ENCODE measurements at places on chromosomes 11 and 22.

GRCh38 chr11:12705874-12706273 lies 31.7 kb downstream of the TEAD1 start:
- no peak for DNase-seq

DNA sequence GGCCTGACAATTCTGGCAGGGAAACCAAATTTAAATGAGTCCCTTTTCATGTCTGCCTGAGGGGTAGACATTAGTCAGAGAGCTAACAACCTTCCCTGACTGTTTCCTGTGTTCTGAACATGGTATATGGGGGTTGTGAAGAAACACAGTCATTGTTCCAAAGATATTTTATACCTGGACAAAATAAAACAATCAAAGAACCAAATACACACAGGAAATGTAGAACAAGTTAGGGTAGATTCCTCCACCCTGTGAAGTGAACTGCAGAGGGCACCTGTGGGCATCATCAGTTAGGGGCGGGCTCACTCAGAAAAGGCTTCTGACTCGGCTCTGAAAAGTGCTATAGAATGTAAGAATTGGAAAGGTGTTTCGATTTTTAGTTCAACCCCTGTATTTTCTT lies 231.9 kb upstream of the CADM1 start:
- DNase-seq, result no peak

GRCh38 chr11:40241524-40242051 lies 1217.9 kb downstream of the LRRC4C start:
- no peak for DNase-seq

GRCh38 chr11:62545437-62546243 lies 966 bp downstream of the AHNAK start:
- DNase-seq, result peak; percentile 40

DNA sequence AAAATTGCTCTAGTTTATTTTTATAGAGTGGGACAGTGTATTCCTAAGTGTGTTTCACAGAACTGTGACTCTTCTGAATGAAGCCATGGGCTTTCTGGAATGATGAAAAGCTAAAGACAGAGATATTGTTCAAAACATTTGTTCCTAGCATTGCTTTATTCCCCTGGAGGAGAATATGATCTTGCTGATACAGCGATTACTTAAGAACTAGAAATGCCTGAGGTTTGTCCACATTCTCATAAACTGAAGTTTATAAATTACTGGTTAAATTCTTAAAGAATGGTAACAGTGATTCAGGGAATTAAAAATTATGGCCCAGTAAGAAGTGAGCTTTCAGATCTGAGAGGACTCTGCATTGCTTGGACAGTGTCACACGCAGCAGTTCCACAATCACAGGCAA lies 690.3 kb downstream of the FAM181B start:
- no peak for DNase-seq

DNA sequence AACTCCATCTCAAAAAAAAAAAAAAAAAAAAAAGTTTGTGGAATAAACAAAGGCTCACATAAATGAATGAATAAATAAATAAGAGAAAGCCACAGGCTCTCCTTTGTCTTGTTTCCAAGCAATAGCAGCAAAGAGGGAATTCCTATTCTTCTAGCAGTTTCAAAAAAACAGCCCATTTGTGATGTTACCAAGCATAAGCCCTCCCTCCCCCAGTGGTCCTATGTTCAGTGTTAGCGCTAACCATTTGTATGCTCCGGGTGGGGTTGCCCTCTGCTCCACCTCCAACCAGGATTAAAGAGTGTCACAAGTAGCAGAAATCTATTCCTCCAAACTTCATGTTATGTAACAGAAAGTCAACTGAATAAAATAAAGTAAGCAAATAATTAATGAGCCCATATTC lies 1215.0 kb upstream of the TENM4 start:
- no peak for DNase-seq

- no peak for DNase-seq
These were observed 3.2 kb upstream of the NEAT1 start for GRCh38 chr11:65419460-65419771.

DNA sequence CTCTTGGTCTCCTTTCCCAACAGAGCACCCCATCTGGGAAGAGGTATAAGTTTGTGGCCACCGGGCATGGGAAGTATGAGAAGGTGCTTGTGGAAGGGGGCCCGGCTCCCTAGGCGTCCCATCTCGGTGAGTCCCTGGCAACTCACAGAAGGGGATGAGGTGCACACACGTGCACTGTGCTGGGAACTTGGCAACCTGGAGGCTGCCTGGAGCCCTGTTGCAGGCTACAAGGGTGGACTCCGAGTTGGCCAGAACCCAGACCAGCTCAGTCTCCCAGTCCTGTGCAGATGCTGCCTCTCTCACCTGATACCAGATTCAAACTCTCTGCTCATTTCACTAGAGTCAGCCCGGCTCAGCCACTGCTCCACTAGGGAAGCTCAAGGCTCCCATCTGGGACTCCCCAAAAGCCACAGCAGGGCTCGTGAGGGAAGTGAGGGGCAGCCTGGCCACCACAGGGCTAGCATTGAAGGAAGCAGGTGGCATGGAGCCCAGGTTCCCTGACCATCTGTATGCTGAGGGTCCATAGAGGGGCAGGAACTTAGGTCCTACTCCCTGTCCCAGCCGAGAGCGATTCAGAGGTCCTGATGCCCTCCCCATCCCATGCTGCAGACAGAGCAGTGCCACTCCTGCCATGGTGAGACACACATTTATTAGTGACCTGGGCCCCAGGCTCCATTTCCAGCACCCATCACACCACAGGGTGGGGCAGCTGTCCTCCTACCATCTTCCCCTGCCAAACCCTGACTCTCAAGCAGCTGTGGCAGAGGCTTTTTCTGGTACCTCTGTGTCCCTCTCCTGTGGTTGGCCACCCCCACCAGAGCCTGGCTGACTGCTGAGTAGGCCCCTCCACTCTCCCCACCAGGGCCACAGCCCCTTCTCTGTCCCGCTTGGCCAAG lies 4.0 kb downstream of the PRR33 start:
- no peak for DNase-seq

- DNase-seq, result no peak
These were observed 18.6 kb downstream of the PPP6R2 start for GRCh38 chr22:50361688-50362087.

DNA sequence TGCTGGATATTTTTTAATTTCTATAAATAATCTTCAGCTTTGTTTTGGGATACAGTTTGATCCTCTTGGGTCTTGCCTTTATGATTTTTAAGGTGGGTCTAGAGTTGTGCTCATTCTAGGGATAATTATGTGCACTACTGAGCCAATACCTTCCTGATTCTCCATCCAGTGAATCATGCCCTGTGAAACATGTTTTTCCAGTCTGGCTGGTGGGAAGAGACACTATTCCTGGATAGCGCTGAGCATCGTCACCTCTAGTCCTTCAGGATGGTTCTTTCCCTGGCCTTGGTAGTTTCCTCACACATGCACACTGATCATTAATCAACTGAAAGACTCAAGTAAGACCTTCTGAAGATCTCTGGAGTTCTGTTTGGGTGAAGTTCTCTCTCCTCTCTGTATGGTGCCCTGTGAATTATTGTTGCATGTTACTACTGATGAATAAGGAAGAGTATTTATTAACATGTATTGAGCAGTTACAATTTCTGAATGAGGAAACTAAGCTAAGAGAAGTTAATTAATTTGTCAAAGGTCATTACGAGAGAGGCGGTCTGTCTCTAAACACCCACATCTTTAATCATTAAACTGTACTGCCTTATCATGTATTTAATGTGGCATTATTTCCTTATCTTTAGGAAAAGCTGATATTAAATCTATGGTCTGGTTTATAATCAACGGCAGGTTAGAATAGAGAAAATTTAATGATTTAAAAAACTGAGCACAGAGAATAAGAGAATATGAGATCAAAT lies 39.1 kb upstream of the LIPT2 start:
- no peak for DNase-seq

GRCh38 chr11:126163074-126163700 lies 48.3 kb downstream of the RPUSD4 start:
- peak; percentile 90 for DNase-seq

GRCh38 chr22:25566898-25567235 lies 2.4 kb downstream of the GRK3 start:
- no peak for DNase-seq

- DNase-seq, result peak; percentile 59
These were observed 41.8 kb downstream of the TMPRSS5 start for GRCh38 chr11:113664069-113664980.

- no peak for DNase-seq
These were observed 393.5 kb upstream of the CADM1 start for GRCh38 chr11:115897707-115898106.

DNA sequence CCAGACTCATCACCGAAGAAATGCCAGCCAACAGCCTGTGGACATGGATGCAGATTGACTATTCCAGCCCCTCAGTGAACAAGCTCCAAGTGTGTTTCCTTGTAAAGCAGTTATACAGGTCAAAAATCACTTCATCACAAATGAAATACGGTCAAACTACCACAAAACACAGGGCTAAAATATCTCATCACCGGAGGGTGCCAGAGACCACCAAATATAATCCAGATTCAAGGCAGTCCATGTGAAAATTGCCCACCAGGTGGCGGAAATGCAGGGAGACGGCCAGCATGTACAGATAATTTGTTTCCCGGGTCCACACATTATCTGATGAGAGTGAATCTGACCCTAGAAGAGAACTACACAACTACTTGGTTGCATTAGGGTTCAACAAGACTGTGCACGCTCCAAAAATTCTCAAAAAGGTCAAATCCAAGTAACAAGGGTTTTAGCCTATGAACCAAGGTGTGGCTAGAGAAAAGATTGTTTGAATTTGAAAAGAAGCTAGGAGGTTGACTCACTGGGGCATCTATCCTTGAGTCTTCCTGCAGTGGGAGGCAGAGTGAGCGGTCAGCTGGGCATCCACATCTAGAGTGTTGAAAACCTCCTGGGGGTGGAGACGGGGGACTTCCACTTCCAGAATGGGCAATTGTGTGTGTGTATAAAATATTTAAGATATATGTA lies 71.7 kb downstream of the IGLL5 start:
- peak; percentile 91 for DNase-seq

DNA sequence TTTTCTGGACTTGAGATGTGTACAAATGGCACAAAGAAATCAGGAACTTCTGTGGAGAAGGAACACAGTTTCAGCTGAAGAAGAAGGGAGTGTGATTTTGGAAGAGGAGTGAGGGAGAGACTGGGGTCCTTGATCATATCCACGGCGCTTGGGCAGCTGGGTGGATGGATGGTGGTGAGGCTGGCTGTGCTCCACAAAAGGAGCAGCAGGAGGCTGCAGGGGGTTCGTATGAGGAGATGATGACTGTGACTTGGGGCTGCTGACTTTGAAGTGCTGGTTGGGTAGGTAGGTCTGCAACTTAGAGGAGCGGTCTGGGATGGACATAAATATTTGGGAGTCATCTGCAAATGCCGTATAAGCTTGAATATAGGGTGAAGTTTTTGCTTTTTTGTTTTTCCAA lies 1.3 kb upstream of the DCHS1 start:
- DNase-seq, result no peak

GRCh38 chr11:70311616-70312015 lies 41.1 kb downstream of the PPFIA1 start:
- no peak for DNase-seq

DNA sequence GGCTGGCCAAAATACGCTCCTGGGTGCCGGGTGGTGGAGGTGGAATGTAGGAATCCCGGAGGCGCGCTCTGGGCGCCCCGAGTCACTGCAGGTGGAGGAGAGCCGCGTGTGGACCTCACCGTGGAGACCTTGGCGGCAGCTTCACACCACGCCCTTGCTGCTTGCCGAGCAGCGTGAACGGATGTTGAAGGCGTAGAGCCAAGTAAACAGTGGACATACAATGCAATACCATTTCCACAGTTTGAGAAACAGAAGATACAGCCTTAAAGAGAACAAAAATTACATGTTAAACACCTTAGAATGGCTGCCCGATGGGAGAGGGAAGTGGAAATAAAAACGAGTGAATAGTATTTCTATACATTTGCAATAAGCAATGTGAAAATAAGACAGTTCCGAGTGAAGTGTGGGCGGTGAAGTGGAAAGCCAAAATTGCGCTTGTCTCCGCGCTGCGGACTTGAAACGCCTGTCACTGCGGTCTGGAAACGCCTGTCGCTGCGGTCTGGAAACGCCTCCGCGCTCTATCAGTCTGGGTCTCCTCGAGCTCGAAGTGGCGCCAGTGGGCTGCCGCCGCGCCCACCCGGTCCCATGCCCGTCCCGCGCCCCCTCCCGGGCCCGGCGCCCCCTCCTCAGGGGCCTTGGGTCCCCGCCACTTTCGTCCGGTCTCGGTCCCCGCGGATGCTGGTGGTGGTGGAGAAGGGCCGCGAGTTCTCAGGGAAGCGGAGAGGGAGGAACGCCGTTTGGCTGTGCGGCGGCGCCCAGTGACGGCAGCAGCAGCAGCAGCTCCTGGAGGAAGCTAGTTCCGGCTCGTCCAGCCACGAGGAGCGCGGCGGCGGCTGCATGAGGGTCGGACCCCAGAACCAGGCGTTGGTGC lies 1.6 kb downstream of the NCR3LG1 start:
- DNase-seq, result peak; percentile 71

DNA sequence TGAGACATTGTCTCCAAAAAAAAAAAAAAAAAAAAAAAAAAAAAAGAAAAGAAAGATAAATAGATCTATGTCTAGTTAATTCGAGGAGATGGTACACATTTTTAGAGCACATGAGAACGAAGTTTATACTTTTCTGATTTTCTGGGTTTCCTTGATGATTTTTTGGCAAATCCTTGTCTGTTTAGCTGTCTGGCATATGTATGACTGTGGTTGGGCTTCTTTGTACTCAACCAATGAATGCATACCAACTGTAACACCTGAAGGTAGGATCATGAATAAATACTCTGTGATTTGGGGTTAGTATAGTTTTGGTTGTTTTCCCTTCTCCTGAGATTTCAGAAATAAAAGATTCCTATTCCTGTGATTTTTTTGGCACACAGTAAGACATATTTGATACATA lies 63.1 kb downstream of the ARHGEF12 start:
- DNase-seq, result no peak

GRCh38 chr22:17114173-17114897 lies 6.8 kb downstream of the TMEM121B start:
- DNase-seq, result no peak

DNA sequence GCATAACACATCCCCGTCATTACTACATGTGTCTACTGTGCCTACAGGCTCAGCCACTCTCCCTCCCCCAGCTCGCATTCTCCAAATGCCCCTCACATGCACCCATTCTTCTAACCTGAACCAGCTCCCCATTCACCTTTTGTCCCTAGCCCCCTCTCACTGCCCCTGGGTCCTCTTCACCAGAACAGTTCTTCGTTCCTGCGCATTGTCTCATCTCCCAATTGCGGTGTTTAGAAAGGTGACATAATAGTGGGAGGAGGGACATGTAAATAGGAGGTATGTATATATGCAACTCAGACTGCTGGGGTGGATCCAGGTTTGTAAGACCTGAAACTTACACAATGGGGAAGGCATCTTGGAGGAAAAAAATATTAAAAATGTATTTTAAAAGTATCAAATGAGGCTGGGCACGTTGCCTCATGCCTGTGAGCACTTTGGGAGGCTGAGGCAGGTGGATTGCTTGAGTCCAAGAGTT lies 4.7 kb upstream of the VSIG2 start:
- DNase-seq, result no peak

Measured in NCI-H524 (cell line).